Activated CD4-positive, alpha-beta T cell treated with anti-CD3 and anti-CD28 coated beads, Interleukin-2, amount 50 U/mL, for 24 hours (primary cell): ENCODE measurements at places on chromosomes 2 and 18.

DNA sequence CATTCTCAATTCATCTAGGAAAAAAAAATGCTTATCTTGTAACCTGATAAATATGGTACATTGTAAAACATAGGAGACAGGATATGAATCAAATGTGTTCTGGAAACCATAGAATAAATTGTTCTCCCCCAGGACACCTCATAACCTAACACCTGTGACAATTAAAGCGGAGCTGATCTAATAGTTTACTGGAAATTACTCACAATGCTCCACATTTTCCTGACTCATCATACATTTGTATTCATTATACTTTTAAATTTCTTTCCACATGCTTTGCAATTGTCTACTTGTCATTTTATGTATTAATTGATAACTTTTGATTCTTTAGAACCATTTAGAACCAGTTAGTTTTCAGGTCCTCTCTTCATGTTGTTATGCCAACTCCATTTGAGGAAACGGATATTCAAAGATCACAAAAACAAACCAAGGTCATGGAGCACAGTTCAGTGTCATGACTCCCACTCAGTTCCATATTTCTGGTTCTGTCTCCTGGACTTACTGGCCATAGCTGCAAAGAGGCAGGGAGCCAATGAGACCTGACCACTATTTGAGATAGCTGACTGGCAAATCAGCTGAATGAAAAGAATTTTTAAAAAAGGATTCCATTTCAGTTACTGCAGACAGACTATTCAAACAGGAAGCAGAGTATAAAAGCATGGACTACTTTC, 128.5 kb downstream of the CALCRL start:
- no peak for DNase-seq

DNA sequence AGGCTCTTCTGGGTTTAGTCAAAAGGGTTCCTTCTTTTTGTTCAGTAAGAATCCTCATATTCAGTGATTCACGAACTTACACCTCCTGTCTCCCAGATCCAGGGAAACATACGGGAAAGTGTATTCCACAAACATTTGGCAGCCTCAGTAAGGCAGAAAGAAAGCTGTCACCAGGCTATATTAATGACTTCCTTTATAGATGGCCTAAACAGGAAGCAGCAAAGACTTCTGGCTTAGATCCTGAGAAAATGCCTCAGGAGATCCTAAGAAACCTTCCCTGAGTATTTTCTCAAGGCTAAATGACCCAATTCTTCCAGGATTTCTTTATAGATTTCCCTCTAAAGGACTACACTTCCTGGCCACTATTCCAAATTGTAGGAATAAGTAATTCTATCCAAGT, 1995.5 kb upstream of the CELF4 start:
- DNase-seq = no peak

DNA sequence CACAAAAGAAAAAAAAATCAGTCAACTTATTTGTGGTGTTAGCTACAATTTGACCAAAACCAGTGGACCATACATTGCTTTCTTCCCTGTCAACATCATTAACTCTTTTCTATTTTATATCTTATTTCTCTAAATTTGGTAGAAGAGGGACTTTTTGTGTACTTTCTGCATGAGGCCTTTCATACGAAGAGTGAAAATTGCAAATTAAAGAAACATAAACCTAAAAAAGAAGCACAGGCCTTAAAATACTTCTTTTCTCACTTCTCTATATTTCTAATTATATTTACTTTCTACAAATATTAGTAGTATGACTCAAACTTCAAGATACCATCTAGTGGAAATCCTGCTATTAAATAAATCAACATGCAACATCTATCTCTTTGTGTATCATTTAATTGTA, 1073.4 kb upstream of the ZEB2 start:
- no peak for DNase-seq

- DNase-seq = no peak
These were observed 12.8 kb upstream of the ZNF532 start for GRCh38 chr18:58851856-58852255.

- DNase-seq = no peak
These were observed 127.1 kb upstream of the TTC39C start for GRCh38 chr18:23887493-23887892.

DNA sequence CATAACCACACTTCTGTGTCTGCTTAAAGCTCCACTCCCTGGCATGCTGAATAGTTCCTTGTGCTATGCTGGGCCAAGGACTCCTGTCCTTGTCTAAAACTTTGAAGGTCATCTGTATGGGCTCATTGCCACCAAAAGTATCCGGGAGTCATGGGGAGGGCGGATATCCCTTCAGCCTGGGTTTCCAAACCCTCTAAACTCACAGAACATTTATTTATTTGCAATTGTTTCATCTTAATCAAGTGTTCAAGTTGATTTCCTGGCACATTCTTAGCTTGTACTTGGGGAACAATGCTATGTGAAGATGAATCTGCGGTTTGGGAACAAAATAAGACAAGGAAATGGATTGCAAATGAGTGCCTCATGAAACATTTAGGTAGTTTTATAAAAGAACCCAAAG, 1.8 kb downstream of the NOSTRIN start:
- DNase-seq = no peak

DNA sequence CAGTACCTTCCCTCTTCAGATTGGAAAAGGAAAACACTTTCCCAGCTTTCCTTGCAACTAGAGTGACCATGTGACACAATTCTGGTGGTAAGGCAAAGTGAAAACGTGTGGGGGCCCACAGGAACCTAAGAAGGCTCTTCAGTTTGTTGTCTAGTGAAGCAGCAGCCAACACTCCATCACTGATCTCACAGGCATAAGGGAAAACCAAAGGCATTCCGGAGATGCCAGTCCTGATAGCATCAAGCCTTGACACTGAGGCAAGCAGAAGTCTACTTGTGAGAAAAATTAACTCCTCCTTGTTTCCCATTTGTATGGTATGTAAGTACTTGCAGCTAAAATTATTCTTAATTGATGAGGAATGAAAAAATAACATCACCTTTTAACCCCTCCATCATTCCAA, 88.3 kb downstream of the ETAA1 start:
- DNase-seq = no peak

DNA sequence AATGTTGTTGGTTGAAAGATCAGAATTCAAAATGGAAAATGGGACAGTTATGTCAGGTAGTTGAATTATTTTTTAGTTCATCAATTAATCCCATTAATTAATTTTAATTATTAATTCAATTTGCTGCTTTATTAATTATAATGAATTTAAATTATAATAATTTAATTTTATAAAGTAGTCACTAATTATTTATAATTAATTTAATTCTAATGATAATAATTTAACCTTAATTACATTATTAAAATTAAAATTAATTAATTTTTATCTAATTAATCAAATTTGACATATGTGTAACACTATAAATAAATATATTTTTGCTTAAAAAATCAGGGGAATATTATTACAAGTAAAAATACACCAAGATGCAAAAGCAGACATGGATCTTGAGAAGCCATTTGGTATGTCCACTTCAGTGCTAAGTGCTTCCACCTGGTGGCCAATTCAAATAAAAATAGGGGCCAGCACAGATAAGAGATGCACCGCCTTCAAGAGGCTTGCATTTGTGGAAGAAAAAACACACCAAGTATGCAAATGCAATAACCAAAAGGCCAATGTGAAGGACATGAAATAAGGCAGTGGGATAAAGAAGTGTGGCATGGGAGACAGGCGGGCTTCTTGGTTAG, 73.2 kb downstream of the MBP start:
- DNase-seq = no peak

GRCh38 chr2:181724662-181725061, 44.3 kb upstream of the NEUROD1 start:
- DNase-seq = no peak

GRCh38 chr2:159737292-159737916, 25.1 kb downstream of the MARCHF7 start:
- no peak for DNase-seq

GRCh38 chr2:62118160-62118559, 77.8 kb upstream of the B3GNT2 start:
- DNase-seq = no peak

- no peak for DNase-seq
These were observed 1096.7 kb upstream of the DDX18 start for GRCh38 chr2:116717832-116718231.

DNA sequence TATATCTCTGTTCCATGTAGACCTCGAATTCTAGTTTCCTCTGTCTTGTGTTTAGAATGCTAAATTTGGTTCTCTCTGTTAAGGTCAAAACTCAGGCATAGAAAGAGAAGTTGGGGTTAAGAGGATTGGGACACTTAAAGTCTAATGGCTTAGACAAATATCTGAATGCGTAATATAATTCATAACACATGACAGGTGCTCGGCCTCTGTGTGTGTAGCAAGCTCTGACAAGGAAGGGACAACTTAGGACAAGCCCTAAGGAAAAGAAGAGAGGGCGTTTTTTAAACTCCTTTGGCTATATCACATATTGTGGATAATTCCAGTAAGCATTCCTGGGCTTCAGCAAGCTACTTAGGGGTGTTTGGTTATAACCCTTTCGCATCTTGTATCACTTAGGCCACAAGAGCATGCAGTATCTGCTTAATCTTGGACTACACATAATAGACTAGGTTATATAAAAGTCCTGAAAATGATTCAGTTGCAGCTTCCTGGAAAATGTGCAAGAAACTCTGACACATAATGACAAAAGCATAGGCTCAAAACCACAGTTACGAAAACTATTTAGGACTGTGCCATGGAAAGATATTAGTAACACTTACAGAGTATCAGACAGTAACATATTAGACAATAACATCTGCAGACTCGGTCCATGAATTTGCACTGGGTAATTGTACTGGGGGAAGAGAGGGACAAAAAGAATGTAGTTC, 16.1 kb upstream of the CREB1 start:
- DNase-seq = no peak

DNA sequence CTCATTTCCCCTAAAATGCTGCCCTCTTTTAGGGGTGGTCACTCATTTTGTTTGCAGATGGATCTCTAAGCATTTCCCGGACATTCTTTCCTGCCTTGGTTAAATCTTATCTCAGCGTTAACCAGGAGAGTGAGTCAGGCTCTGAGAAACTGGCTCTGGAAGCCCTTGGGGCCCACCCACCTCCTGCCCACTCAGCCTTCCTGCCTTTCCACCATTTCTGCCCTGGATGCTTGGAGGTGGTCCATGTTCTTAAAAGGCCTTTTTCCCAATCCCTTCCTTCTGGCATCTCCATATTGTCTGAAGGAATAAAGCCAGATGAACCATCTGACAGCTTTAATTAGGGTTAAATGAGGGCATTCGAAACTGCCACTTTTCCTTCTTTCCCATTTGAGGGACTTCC, 9.5 kb downstream of the HK2 start:
- no peak for DNase-seq

DNA sequence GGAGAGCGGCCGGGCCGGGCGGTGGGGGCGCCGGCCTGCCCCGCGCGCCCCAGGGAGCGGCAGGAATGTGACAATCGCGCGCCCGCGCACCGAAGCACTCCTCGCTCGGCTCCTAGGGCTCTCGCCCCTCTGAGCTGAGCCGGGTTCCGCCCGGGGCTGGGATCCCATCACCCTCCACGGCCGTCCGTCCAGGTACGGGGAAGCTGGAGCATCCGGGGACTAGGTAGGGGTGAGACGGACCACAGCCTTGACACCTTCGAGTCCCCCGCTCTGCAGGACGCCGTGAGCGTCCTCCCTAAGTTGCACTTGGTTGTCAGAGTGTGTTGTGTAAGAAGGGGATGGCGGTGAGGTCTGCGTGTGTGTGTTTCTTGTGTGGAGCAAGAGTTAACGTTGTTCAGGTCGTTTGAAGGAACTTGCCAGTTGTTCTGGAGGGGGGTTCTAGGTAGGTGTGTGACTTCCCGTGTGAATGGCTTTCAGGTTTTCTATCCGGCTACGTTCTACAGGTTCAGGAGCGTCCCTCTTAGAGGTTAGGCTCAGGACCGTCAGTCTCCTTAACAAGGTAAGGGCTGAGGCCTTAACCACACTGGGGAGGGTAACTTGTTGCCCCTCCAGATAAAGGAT, 393 bp downstream of the IL1R1 start:
- no peak for DNase-seq

DNA sequence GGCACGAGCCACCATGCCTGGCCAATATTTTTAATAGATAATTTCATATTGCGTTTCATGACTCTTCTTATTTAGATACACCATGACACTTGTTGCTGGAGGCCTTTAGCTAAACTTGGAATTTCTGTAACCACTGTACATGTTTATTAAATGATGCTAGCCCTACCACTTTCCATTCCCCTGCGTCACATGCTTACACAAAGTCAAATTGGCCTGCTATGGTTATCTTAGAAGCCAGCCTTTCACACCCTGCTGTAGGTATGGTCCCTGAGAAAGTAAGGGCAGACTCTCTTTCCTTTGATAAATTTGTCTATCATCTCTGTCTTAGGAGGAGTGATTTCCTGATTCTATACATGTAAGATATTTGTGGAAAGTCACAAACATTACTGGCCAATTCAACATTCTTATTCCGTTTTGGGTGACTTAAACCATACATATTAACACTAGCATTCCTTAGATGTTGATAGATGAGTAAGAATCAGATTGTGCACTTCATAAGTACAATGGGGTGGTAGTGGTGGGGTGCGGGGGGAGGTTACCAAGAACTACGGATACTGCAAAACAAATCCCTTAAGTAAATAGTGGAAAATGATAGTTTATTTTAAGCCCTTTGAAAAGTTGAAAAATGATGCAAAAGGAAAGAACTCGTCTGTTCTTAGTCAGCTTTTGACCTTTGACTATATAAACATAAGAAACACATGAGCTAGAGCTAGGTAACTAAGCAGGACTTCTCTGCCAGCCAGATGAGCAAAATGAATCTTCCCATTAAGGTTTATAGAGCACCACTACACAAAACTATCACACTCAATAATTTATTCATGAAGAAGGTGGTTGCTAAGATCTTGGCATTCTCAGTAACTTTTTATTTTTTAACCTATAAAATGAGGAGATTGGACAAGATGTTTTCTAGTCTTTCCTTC, 7.9 kb upstream of the NDUFV2 start:
- DNase-seq = no peak

DNA sequence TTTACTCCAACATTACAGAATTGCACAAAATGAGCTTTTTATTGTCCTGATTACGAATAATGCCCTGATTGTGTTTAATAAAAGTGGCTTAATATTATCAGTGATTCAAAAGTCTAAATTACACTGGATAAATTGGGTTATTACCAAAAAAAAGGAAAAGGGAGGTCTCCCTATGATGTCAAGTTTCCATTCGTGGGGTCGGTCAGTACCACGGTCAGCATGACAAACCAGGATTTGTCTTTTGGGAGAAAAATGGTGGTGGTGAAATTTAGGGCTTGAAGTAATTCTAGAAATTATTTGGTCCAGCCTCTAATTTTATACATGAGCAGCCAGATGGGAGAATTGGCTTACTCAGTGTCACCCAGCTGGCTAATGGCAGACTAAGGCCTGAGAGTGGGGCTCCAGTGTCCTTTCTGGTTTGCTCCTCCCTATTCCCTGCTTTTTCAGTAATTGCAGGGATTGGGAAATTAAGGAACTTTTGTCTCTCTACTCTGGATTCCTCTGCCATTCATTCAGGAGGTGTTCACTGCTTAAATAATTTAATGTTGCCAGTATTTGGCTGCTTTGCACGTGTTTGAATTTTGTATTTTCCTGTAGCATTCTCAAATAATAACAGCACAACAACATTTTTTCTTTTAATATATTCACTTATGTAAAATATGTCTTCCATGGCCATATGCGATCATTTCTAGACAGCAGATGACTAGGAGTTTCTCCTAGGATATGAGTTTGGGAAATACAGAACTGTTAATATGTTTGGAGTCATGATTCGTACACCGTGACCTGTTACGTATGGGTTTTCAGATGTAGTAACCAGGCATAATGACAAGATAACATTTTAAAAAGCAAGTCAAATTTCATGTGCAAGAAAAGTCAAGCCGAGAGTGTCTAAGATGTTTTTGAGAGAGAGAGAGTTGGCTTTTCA, 128.9 kb upstream of the NOSTRIN start:
- DNase-seq = no peak

- DNase-seq = no peak
These were observed 47.8 kb upstream of the CAVIN2 start for GRCh38 chr2:191894681-191895147.

- no peak for DNase-seq
These were observed 285.7 kb upstream of the UBE2E3 start for GRCh38 chr2:180694445-180695421.
